ENCODE measurements at places on chromosomes 12 and 14.

GRCh38 chr12:70809887-70810286 lies 110.7 kb downstream of the PTPRR start:
- no peak for DNase-seq

DNA sequence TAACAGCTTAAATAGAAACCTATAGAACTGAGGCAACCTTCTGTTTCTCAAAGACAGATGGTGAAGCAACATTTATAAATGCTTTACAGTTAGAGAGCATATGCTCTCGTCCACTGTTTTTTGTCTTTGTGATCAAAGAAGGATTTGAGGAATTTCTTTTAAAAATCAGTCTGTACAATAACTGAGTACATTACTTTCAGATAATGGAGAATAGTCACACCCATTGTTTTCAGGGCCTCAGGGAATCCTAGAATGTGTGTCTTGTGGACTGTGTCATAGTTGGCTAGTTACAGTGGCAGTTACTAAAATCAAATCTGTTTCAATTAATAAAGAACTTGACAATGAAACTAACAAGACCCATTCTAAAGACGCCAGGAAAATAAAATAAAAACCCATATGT lies 107.9 kb downstream of the PRKCH start:
- DNase-seq: no peak

DNA sequence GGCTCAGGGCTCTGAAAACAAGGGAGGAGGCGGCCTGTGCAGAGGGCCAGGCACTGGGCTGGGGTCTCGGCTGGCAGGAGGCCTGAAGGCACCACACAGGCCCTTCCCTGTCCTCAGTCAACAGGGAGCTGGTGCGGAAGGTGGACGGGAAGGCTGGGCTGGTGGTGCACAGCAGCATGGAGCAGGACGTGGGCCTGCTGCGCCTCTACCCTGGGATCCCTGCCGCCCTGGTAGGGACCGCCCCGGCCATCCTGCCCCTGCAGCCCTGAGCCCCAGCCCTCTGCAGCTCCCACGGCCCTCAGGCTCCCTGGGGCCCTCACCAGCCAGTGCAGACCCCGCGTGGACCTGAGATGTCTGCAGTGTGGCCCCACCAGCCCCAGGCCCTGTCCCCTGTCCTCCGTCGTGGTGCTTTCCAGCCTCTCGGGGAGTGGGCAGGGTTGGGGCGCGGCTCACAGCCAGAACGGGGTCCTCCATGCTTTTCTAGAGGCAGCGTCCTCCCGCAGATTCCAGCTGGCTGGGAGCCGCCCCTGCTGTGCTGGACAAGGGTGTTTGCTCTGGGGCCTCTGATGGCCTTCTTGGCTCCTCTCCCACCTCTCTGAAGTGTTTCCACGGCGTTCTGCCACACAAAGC lies 18.1 kb downstream of the ASPG start:
- DNase-seq: no peak

DNA sequence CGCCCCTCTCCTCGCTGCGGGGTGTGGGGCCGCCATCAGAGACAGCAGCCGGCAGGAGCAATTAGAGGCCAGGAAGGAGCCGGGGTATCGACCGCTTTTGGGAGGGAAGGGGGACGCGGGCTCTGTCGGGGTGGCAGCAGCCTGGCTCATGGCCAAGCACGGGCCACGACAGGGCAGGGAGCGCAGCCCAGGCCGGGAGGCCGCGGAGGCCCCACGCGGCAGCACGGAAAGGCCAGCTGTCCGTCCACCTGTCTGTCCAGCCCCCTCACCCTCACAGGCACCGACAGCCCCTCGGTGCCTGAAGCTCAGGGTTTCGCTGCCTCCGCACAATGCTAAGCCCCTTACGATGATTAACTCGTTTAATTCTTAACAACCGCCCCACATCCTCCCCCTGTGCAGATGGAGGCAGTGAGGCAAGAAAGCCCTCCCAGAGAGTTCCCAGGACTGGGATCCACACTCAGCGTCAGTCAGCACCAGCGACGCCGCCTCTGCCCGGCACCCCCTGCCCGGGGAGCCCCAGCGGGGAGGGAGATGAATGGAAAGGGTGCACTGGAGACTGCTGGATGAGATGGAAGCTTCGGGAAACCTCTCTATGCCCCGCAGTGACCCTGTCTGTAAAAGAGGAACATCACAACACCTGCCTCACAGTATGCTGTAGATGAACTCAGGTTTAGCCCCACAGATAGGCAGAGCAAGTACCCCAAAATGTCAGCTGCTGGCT lies 23.7 kb downstream of the NCOR2 start:
- no peak for DNase-seq

DNA sequence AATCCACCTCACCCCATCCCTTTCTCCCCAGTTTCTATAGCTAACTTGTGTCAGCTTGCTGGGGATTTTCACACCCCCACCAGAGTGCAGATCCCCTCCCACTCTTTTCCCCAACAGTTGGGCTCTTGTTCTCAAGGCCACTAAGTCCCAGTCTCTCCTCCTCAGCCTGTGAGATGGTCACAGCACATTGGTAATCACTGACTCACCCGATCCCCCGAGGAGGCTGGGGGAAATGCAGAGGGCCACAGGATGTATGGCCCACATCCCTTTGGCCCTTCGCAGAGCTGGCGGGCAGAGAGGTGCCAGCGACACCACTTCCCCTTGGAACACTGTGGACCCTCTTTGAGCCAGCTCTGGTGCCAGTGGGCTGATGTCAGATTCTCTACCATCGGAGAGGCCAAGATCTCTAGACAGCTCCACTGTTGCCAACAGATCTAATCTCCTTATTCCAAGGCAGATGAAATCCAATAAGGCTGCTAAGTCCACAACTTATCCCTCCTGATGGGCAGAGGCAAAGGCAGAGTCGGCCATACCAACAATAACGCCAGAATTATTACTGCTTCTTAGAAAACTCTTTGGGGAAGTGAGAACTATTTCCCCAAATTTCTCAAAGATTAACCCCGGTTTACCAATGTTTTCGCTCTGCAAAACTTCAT lies 1.6 kb downstream of the FMNL3 start:
- no peak for DNase-seq

GRCh38 chr12:42278128-42278510 lies 40.1 kb upstream of the YAF2 start:
- DNase-seq: no peak

GRCh38 chr14:99234961-99235571 lies 36.9 kb downstream of the BCL11B start:
- no peak for DNase-seq

DNA sequence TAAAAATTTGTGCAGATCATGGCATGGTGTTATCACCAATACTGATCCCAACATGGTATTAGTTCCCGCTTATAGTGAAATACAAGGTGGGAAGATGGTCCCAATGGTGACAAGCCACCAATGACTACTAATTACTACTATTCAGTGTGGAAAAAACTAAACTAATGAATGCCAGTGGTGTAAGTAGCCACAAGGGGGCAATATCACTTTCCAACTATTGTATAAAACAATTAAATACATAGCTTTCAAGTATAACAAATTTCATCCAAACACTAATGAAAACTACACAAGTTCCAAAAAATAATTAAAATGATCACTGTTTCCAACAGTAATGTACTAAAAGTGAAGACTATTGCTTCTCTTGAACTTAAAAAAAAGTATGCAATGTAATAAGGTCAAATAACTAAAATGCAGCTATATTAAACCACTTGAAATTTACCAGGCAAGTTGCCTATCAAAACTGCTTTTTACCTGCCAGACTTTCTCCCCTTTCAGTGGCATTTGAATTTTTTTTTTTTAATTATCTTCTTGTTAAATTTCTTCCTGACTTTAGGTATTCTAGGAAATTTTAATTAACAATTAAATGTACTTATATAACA lies 58.0 kb downstream of the PAPLN start:
- no peak for DNase-seq

DNA sequence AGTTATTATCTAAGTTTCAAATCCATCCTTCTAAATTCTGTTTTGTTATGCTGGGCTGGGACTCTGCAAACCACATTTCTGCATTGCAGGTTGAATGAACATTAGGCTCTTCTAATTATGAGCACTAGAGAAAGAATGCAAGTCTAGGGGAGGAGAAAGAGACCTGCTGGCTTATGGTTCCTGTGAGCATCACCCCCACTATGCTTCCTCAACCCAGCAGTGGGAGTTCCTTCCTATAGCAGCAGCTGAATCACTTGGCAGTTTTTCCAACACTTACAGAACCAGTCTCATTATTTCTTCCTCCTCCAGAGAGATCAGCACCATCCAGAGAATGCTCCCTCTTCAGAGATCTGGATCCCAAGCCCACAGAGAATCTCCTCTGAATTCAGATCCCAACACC lies 297.7 kb upstream of the CLEC14A start:
- no peak for DNase-seq

DNA sequence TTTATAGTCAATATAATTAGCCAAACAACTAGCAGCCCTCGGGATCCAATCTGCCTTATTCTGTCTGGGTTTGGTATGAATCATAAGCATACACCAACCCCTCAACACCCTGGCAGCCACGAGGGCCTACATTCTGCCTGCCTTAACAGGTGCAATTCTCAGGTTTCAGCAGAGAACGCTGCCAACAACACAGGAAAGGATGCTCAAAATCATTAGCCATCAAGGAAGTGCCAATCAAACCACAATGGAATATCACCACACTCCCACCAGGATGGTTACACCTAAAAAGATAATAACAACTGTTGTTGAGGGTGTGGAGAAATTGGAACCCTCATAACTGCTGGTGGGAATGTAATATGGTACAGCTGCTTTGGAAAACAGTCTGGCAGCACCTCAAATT lies 122.8 kb downstream of the TTC7B start:
- DNase-seq: peak; percentile 44

DNA sequence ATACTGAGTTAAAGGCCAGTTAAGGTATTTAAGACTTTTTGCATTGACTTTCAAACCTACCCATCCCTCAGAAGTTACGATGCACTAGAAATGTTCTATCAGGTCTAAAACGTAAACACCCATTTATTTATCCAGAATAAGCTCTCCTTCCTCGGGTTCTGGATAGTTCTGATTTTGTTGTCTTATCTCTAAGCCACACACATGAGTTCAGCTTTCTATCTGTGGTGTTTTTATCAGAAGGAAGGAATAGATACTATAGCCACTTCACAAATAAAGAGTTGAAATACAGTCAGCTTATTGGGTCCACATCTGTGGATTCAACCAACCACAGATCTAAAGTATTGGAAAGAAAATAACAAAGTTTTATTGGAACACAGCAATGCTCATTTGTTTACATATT lies 5.4 kb downstream of the SFSWAP start:
- DNase-seq: no peak

DNA sequence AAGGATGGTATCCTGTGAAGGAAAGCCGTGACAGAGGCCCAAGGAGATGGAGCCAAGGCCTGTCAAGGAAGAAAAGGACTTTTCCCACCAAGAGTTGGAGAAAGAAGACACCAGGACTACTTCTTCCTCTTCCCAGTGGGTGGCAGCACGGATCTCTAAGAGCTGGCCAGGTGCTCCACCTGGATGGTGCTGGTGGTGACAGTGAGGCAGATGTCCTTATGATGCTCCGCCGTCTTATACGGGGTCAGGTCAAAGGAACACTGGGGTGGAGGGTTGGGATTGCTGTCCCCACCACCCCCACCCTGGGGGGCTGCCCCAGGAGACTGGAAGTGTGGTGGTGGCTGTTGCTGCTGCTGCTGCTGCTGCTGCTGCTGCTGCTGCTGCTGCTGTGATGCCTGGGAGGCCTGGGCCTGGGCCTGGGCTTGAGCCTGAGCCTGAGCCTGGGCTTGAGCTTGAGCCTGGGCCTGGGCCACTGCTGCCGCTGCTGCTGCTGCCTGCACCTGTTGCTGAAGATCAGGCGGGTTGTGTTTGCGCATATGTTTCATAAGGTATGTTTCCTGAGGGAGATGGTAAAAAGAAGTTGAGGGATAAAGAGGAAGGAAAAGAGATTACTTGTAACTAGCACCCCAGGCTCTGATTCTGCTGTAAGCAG lies 4.8 kb upstream of the ING4 start:
- no peak for DNase-seq

GRCh38 chr12:66627988-66628317 lies 50.9 kb downstream of the GRIP1 start:
- DNase-seq: no peak

- no peak for DNase-seq
These were observed 152.0 kb upstream of the AVPR1A start for GRCh38 chr12:63302941-63303536.

- no peak for DNase-seq
These were observed 87.9 kb downstream of the PTPN11 start for GRCh38 chr12:112506513-112507166.

GRCh38 chr12:94169495-94169894 lies 21.1 kb downstream of the PLXNC1 start:
- DNase-seq: no peak

GRCh38 chr12:118689793-118690192 lies 291.5 kb upstream of the SRRM4 start:
- DNase-seq: no peak

DNA sequence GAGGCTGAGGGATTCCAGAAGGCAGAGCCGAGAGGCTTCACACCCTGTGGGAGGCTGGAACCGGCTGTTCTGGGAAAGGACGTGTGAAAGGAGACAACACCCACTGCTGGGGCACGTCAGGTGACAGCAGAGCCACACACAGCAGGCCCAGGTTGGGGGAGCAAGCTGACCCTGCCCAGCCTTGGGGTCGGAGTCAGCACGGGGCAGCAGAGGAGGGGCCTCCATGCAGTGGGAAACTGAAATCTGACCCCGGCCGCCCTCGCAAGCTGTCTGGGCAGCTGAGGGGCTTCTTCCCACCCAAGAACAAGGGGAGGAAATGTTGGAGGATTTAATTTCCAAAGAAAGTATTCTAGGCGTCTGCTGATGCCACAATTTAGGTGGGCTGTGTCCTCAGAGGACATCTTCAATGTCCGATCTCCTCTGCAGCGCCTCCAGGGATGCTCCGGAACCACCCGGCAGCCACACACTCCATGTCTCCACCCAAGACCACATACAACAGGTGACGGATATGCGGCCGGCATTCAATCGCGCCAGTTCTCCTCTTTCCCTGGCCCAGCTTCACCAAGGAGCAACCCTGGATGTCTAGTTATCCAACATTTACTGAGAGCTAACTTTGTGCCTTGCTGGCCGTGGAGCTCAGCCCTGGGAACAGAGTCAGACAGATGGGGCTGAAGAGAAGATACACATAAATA lies 30.7 kb downstream of the SNRNP35 start:
- no peak for DNase-seq

DNA sequence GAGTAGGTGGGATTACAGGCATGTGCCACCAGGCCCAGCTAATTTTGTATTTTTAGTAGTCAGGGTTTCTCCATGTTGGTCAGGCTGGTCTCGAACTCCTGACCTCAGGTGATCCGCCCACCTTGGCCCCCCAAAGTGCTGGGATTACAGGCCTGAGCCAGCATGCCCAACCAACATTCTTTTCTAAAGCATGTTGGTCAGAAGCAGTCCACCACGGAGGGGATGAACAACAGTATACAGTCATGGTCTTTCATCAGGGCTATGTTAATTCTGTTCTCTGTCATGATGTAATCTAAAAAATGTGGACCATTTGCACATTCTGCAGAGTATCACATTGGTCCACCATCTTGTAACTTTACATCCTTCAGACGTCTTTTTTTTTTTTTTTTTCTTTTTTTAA lies 3.6 kb downstream of the MRPL51 start:
- DNase-seq: no peak

- no peak for DNase-seq
These were observed 8.5 kb upstream of the IL26 start for GRCh38 chr12:68234140-68234539.

All from NCI-H510A (cell line).